ENCODE measurements at places on chromosomes 4 and X.

DNA sequence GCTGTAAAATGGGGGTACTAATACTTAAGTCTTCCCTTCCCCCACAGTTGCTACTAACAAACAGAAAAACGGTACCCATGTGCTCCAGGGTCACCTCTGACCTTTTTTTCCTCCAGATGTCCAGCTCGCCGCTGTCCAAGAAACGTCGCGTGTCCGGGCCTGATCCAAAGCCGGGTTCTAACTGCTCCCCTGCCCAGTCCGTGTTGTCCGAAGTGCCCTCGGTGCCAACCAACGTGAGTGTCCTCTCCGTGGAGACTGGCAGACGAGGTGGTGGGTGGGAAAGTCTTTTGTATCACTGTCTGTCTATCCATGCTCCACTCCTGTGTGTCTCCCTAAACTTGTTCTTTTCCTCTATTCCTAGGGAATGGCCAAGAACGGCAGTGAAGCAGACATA is 5.1 kb downstream of the UBA1 start:
- no peak for DNase-seq

DNA sequence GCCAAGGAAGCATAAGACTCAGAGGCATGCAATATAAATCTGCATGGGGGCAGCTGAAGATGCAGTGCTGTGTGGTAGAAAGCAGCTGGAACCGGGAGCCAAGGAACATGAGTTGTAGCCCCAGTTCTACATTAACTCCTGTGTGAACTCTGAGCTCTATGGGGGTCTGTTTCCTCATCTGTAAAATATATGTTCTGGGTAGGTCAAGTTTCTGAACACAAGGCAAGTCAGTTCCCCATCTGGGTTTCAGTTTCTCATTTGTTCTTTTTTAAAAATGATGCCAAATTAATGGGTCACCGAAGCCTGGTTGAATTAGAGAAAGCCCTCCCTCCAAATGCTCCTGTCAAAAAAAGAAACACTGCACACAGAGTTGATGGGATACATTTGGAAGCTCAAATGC is 24.0 kb downstream of the UNC5C start:
- DNase-seq, result no peak

DNA sequence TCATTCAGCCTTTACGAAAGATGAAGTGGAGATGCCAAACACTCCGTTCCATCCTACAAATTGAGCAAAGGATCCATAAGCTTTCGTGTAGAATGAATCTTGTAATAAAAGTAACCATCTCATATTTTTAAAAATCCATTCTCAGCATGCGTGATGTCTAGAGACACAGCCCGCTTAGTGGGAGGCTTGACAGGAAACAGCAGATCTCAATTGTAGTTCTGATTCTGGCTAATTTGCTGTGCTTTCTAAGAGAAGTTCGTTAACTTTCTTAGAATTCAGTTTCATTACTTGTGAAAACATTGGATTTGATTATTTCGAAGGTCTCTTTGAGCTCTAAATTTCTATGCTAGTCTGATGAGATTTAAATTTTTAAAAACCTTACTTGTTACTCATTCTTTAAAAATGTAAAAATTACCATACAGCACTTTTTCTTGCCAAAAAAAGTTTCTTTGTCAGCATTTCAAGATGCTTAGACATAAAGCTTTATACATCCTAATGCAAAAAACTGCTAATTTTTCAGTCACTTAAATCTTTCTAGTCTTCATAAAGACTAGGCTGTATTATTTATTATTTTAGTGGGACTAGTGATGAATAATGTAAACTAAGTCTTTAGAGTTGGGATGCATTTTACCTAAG is 66.9 kb upstream of the NEIL3 start:
- no peak for DNase-seq

GRCh38 chrX:72097098-72097497 is 34.6 kb downstream of the RTL5 start:
- DNase-seq, result no peak

DNA sequence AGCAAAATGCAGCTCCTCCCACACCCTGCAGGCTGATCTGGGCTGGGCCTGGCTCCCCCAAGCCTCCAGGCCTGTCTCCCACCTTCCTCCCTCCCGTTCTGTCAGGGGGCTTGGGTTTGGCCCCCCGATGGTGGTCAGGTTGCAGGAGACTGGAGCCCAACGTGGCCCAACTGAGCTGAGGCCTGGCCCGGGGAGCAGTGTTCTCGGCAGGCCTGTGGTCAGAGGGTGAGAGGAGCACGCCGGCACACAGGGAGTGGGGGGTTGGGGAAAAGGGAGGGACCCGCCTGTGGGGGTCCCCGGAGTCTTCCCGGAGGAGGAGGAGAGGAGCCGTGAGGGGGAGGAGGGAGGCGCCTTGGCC is 43.2 kb upstream of the NKX1-1 start:
- DNase-seq, result no peak

DNA sequence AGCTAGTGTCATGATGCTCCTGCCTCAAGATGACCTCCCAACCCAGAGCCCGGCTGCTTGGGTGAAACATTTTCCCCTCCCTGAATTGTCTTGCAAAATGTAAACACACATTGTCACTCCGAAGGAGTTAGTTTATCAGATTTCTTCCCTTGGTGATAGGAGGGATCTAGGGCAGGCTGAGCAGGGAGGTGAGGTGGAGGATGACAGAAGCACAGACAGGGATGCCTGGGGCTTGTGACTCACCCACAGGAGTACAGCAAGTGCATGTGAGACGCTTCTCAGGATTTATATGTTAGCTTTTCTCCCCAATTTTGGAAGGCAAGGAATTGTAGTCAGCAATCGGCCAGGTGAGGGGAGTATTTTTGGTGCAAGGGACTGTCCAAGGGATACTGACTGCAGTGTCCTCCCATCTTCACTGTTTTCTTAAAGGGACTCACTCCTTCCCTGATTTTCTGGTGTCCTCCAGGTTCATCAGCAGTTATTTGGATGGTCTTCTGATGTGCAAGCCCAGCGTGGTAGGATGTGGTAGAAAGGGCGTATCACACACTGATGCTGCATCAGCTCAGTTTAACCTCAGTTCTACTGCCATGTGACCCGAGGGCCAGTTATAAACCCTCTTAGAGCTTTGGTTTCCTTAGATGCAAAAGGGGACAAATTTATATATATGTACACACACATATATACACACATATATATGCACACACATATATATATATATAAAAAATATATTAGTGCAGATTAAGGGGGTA is 46.2 kb upstream of the IGFBP7 start:
- DNase-seq, result no peak

All from adrenal gland (tissue), 19 donors.